Stimulated activated CD8-positive, alpha-beta memory T cell treated with anti-CD3 and anti-CD28 coated beads, Interleukin-2, amount 100 ng/mL, for 48 hours (primary cell): ENCODE measurements at places on chromosomes 7 and 10.
A peak's percentile ranks its signal among the peaks of the same experiment; 100 is the strongest.

DNA sequence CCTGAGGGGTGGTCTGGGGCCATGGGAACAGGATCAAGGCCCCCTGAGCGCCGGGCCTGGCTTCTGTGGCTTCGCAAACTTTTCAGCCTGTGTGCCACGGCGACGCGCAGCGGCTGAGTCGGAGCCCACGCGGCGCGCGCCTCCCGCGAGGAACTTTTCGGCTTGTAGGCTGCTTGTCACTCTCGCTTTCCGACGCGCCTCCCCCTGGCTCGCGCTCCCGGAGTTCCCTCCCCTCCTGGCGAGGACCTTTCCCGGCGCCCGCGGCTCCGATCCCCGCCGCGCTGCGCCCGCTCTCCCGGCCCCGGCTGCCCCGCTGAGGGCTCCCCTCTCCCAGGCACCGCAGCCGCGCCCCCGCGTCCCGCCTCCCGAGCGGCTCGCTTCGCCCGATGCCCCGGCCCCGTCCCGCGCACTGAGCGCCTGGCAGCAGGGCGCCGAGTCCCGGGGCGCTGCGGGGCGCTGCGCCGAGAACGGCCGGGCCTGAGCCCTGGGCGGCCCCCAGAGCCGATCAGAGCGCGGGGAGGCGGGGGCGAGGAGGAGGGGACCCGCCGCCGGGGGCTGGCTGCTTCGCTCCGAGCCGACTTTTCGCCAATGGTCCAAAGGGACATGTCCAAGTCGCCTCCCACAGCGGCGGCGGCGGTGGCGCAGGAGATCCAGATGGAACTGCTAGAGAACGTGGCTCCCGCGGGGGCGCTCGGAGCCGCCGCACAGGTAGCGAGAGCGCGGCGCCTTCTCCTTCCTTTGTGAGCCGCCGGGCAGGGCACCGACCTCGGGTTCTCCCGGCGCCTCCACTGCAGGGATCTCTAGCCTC, at the start of gene CACNB2:
Gene CACNB2, plus strand, starts transcription at position 276 of the 808 bp plus-strand sequence.
- no peak for DNase-seq

DNA sequence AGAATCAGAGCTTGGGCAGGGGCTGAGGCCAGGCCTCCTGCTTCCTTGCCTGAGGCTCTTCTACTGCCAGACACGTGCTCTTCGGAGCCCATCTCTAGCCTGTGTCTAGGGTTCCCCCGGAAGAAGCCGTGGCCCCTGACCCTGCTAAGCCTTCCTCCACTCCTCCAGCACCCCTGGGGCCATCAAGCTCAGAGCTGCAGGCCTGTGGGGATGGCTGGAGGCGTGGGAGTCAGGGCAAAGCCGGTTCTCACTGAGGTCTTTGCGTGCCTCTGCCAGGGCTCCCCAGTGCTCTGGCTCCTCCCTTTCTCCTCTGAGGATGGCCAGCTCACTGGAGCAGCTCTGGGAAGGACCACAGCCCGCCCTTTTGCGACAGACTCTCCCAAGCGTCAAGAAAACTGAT, 34.4 kb downstream of the GHRHR start:
- no peak for DNase-seq

DNA sequence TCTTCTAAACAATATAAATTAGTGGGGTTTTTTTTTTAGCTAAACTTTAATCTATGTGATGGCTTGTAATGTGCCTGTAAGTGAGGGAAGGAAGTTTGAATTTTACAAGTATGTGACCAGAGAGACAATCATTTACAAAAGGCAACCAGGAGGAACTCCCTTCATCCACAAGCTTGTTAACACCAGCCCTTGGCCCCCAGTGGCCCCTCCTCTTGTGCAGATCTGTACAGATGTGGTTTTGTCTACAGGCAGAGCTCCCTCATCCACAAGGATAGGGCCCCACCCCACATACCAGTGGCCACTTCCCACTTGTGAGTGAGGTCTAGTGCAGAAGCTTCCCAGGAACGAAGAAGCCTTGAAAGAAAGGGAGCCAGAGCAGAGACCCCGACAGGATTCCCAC, 234.1 kb upstream of the KMT2E start:
- no peak for DNase-seq

- peak; percentile 43 for DNase-seq
These were observed at the start of gene CASD1 for GRCh38 chr7:94509264-94509886. Gene CASD1 (plus strand): TSS chr7:94509809. CDS start chr7:94510085, 276 bp downstream.

- no peak for DNase-seq
These were observed 28.9 kb upstream of the TNRC18 start for GRCh38 chr7:5452470-5452899.

DNA sequence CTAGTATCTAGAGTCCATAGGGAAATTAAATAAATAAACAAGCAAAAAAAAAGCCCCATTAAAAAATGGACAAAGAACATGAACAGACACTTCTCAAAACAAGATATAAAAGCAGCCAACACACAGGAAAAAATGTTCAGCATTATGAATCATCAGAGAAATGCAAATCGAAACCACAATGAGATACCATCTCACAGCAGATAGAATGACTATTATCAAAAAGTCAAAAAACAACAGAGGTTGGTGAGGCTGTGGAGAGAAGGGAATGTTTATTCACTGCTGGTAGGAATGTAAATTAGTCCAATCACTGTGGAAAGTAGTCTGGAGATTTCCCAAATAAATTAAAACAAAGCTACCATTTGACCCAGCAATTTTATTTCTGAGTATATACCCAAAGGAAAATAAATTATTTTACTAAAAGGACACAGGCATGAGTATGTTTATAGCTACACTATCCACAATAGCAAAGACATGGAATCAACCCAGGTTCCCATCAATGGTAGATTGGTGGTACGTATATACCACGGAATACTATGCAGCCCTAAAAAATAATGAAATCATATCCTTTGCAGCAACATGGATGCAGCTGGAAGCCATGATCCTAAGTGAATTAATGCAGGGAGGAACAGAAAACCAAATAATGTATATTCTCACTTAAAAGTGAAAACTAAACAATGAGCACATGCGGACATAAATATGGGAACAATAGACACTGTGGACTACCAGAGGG, 366.5 kb upstream of the SEMA3C start:
- DNase-seq = no peak

DNA sequence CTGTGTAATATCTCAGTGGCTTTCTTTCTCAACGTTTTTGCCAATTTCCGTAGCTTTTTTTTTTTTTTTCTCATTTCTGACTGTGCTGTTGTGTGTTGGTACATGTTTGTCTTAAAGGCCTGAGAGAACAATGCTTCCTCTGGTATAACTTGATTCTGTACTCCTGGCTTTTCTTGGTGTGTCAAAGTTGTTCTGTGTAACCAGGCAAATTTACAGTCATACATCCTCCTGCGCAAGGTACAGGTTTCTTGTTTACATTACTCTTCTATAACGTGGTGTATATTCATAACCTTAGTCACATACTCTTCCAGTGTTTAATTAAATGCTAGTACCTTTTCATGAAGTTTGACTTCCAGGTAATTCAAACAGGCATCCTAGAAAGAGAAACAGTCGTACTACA, 8.3 kb upstream of the ARHGAP12 start:
- DNase-seq = no peak

DNA sequence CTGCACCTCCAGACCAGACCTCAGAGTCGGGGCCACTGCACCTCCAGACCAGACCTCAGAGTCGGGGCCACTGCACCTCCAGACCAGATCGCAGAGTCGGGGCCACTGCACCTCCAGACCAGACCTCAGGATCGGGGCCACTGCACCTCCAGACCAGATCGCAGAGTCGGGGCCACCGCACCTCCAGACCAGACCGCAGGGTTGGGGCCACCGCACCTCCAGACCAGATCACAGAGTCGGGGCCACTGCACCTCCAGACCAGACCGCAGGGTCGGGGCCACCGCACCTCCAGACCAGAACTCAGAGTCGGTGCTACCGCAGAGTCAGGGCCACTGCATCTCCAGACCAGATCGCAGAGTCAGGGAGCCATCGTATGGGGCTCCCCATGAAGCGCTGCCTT, 105.9 kb downstream of the ACTR3B start:
- DNase-seq = no peak

DNA sequence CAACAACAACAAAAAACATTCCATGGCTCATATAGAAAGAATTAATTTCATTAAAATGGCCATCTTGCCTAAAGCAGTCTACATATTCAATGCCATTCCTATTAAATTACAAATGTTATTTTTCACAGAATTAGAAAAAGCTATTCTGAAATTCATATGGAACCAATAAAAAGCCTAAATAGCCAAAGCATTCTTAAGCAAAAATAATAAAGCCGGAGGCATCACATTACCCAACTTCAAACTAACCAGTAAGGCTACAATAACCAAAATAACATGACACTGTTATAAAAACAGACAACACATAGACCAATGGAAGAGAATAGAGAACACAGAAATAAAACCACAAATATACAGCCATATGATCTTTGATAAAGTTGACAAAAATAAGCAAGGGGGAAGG, 330.4 kb downstream of the KIF20B start:
- no peak for DNase-seq

GRCh38 chr7:102393467-102393866, 2.7 kb upstream of the PRKRIP1 start:
- no peak for DNase-seq

- no peak for DNase-seq
These were observed 141.5 kb downstream of the EXOC4 start for GRCh38 chr7:133394369-133394768.

DNA sequence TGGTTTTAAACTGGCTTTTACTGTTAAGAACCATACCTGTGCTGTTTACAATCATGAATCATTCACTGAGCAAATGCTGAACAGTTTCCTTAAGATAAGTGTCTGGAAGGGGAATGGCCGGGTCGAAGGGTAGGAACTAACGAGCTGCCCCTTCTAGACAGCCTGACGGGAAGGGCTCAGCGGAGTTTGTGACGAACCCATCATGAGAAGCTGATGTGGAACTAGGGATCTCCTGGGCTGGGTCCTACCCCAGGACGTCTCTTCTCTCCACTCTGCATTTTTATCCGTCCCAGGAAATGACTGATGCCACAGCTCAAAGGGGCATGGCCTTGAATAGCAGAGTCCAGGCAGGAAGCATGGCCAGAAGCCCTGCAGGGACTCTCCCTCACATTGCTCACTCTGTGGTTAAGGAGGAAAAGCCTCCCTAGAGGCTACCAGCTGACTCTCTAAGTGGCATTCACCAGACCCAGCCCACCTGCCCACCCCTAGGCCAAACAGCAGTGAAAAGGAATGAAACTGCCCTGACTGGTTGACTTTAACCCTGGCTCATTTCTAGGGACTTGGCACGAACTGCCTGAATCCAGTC, 112.0 kb downstream of the PFKFB3 start:
- DNase-seq = no peak

DNA sequence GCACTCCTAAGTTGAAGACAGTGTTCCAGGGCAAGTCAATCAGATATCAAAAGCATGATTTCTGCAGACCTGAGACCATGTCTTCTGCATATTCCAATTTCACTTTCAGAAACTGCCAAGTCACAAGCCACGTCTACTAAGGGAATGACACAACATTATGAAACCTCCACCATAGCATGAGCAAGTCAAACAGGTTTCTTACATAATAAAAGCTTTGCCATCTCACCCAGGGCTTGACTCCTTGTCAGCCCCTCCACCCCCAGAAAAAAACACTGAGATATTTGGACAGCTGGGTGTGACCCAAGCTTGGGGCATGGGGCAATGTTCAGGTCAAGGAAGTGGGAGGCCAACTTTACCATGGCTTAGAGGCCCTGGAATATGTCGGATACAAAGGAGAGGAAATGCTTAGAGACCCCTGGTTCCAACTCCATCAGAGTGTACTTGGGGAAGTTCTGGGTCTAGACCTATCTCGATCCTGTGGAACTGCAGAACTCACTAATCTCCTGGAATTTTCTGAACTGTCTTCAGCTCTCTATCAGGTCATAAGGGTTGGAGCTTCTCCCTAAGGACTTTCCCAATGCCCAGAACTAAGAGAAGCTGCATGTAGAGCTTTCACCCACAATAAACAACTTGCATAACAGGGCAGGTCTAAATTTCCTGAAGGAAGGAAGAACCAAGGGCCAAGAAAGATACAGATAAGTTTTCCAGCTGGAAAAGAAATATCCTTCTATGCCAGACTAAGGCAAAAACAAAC, 80.6 kb upstream of the NAMPT start:
- DNase-seq = no peak
